ENCODE measurements at places on chromosomes 6 and 20.

DNA sequence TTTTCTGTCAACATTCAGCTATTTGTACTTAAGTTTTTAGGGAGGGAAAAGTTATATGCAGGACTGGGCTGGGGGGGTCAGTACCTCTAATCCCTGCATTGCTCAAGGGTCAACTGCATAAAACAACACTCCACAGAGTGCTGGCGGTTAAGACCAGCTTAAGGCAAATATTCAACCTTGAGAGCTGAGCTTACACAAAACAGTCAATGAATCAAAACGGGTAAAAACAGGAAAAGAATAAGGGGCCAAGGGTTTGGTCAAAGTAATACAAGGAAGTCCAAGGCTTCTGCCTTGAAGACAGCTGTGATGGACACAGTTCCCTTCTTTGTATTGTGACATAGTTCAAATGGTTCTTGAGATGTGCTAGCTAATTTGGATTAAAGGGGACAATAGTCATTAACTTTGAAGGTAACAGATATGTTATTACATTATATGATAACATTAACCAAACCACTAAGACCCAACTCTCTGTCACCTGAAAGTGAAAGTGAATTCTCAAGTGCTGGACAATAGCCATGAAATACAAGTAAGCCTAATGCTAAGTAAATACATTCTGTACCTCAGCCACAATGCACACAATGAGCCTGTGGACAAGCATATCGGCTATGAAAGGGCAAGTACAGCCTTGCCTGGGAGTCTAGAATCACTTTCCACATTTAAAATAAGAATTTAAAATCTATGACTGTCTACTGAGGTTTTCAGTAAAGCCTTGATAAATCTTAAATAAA lies 106.8 kb downstream of the PDE10A start:
- no peak for DNase-seq

DNA sequence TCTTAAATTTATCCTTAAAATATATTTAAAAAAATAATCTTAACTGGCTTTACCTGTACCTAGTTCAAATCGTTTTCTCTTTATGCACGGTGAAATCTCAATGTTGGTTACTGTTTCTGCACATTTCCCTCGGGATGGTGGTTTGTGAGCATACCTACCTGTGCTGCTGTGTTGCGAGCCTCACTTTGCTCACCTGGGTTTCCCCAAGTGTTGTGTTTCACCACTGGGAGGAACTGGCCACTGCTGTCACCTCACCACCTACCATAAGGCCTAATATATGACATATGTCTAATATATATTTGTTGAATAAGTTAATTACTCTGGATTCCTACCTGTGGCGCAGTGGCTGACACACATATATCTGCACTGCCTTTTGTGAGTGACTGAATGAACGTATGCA lies 493.5 kb upstream of the FLRT3 start:
- no peak for DNase-seq

DNA sequence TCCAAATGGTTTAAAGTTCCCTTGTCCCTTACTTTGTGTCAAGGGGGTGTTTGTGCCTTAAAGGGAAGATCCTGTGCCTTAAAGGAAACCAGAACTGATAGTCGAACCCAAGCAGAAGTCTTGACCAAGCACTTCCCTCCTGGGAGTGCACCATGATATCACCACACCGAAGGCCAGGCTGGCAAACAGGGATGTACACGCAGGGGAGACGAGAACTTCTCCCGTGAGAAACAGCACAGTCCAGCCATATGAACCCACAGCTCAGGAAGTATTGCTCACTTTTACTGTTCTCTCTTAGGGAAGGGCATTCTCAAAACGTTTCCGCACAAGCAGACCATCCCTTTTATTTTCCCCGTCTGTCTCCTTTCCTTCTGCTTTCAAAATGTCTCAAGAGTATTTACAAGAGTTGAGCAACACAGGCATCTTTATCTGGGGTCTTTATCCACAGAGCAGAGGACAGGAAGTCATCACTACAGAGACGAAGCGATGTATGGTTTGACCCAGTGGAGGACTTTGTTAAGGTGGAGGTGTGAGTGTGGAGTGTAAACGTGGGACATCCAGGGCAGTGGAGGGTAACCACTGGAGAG lies 12.8 kb upstream of the SERPINB1 start:
- no peak for DNase-seq

- DNase-seq: peak; percentile 89
Observed at GRCh38 chr6:31680226-31681134, at the start of gene LY6G5C. LY6G5C (minus strand) TSS chr6:31681067; CDS start chr6:31680373, 694 bp downstream.

DNA sequence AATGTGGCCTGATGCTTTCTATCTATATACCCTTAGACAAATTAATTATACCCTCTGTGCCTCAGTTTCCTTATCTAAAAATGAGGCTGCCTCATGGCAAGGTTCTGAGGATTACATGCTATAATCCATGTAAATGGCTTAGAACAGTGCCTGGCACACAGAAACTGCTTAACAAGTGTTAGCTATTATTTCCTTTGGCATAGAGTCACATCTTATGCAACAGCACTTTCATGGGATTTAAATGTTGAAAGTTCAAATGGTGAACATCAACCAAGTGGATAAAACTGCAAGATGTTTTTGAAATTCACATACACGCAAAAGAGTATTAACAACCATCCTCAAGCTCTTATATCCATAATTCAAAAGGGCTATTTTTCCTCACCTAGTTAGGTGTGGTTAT lies 202.8 kb upstream of the JAG1 start:
- no peak for DNase-seq

DNA sequence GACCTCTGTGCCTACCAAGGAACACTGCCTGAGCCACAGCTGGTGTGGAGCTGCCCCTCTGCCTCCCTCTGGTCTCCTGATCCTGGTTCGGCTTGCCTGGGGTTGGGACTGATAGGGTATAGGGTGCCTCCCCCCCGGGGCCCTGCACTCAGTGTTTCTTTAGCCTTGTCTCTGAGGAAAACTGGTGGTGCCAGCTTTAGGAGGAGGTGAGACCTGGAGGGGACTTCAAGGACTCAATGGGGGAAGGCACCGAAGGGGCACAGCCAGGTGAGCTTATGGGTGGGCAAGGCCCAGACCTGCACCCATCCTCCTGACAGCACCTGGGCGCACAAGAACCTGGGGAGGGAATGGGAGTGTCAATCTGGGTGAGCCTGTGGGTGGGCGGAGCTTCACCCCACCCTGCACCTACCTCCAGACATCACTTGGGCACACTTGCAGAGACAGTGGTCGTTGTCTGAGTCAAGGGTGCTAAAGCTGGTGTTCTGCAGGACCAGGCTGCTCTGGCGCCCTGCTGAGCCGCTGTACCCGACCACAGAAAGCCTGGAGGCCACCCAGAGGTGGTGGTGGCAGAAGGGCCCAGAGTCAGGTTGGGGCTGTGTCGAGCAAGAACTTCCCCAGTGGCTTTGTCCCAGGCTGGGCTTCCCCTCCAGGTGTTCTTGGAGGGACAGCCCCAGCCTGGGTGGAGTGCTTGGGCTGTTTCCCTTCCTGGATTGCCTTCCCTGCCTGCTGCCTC lies 40.5 kb downstream of the FAM110A start:
- DNase-seq: no peak

DNA sequence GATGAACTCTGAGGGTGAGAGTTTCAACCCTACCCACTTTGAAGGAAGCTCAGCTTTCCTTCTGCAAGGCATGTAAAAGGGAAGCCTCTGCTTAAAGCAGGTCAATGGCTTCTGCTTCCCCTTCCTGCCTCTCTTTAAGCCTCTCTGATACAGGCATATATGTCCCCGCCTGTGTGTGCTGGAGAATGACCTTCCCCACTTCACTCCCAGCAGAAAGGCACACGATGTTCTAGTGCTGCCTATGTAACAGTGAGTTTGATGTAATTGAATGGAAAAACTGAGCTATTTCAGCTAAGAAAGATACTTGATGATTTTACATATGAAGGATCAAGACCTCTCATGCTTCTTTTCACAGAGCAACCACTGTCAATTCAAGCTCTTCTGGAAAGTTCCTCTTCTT lies 632.2 kb downstream of the HACE1 start:
- DNase-seq: no peak

DNA sequence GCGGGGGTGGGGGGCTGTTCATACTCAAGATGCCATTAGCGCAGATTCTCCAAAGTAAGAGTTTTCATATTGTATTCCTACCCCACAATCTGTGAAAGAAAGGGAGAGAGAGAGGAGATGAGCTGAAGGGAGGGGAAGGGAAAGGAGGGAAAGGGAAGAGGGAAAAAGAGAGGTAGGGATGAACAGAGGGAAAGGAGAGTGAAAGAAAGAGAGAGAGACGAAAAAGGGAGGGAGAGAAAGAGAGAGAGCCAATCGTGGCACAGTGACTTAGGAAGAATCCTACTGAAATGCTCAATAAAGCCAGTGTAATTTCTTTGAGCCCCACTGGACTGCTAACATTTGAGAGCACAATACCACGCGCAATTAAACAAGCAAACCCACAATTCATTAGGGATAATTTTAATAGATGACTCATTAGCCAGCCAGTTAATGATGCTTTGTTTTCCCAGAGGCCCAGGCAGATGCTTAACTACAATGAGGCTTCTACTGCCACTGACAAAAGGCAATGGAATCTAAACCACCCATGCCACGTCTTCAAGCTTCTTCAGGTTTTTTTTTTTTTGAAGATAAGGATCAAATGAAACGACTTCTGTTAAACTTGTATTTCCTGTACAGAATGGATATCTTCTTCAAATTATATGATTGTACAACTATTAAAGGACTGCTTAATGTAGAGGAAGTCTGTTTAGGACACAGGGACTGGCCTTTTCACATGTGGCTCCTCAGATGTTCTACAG lies 306.8 kb downstream of the FOXC1 start:
- DNase-seq: no peak

GRCh38 chr20:17507531-17507930 lies 23.6 kb downstream of the BFSP1 start:
- no peak for DNase-seq

DNA sequence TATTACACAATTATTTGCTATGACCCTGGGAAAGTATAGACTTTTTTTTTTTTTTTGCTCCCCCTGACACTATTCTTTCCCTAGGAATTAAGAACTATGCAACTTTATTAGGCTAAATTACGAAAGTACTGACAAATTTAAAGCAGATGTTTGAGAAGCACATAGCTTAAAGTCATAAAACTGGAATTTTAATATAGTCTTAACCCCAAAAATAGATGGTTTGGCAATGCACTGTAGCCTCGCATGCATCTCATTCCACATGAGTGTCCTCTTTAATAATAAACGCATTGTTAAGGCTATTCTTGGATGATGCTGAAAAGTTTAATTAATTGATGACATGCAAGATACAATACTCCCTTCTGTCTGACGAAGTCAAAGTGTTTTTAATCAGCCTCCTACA lies 49.3 kb downstream of the TBC1D7 start:
- no peak for DNase-seq

- DNase-seq: no peak
Observed at GRCh38 chr6:86871681-86872080, 65.6 kb upstream of the HTR1E start.

DNA sequence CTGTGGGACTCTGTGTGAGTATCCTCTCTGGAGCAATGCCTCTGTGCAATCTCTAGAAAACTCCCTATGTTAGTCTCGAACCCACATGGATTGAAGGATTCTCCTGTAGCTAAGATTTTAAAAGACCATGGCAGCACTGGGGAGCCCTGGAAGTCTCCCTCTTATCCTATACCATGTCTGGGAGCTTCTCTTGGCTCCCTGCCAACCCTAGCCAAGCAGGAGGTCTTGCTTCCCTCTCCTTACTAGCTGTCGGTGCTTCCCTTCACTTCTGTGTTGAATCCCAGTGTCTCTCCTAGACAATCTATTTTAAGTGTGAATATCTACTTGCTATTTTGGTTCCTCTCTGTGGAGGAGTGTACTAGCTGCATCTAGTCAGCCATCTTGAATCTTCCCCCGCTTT lies 118.8 kb upstream of the NRN1 start:
- DNase-seq: no peak

DNA sequence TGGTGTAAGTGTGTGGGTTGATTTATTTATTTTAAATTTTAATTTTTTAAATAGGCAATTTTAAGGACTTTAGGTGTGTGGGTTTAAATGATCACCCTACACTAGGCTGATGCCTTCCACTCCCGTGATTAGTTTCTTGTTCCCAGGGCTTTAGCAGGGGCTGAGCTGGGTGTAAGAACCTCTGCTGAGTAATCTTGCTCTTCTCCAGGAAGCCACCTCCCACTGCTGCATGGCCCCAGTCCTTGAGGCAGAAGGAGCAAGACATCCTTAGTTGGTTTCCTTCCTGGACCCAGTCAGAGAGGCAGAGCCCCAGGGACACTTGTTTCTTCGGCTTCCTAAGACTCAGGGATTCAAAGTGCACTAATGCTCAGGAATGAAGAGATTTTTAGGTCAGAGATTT lies 19.8 kb upstream of the CDC5L start:
- DNase-seq: no peak

- DNase-seq: peak; percentile 37
Observed at GRCh38 chr20:2697768-2698167, 5.2 kb downstream of the EBF4 start.

GRCh38 chr6:136992113-136992512 lies 52.7 kb downstream of the IL20RA start:
- DNase-seq: peak; percentile 67

GRCh38 chr6:1756472-1757129 lies 146.9 kb downstream of the FOXC1 start:
- no peak for DNase-seq

DNA sequence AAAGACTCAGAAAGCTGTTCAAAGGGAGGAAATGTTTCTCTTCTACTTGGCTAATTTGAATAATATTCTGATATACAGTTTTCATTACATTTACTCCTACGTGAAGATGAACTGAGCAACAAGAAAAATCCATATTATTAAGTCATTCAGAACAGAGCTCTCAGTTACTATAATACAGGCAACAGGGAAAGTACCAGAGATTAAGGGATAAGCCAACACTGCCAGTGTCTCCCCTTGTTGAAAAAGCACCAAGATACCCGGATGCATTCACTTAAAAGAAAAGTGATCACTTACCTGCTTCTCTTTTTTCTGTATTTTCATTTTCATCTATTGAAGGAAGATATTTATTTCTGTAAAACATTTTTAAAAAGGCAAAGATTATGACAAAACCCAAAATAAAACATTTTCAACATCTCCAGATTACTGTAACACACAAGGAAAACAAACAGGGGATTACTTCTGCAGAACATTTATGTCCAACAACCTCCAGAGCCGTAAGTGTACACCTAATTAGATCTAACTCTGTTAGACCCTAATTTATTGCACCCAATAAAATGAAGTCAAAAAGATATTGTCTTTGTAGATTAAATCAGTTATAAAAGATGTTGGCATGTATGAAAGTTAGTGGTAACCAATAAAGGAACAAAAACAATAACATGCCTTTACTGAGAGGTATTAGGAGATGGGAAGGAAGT lies 67.0 kb downstream of the CHD6 start:
- DNase-seq: no peak

- no peak for DNase-seq
Observed at GRCh38 chr20:22055981-22056380, 350.5 kb downstream of the PAX1 start.

DNA sequence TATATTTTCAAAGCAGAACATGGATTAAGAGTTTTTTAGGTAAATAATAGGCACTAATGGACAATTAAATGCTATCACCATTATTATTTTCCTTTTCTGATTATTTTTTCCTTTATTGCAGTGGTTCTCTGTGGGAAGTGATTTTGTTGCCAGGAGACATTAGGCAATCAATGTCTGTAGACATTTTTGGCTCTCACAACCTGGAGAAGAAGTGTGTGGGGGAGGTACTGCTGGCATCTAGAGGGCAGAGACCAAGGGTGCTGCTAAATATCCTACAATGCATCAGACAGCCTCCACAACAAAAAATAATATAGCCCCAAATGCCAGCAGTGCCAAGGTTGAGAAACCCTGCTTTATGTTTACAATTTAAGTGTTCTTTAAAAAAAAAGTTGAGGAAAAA lies 8.3 kb downstream of the IFNGR1 start:
- no peak for DNase-seq

Data from islet precursor cell (in vitro differentiated cells).